NCI-H2081 treated with DMSO at 0.1 percent for 48 hours (cell line): ENCODE measurements at places on chromosomes 7 and 10.

DNA sequence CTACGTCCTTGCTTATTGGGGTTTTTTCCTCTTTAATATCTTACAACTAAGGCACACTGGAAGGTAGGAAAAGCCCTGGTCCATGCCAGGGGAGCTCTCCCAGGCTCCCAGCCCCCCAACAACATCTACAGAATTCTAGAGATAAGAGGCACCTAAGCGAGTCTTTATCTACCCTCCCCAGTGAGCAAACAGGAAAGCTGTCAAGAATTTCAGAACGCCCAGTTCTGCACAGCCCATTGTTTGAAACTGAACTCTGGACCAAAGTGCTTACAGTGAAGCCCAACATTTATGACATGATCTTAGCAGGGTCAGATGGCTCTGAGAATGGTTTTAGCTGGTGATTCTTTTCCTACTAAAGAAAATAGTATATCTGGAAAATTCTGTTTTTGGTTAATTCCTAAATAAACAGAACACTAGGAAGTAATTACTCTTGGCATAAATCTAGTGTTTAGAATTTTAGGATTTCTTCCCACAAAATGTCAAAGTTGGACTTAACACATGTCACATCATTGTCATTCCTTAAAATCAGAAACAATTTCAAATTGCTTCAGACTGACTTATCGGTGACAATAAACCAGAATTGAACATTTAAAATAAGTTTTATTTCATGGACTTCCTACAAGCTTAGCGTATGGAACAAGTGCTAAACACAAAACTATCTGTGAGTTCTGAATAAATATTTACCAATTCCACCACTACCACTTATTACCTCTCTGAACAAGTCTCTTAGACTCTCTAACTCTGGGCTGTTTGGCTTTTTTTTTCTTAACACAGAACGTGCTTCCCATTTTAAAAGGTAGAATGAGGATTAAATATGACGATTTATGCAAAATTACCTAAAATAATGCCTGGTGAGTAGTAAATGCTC is 31.3 kb upstream of the RNF32 start:
- DNase-seq, result no peak

- no peak for DNase-seq
Observed at GRCh38 chr10:18649364-18649959, 1.9 kb downstream of the NSUN6 start.

GRCh38 chr7:44646921-44647636 is 40.7 kb downstream of the OGDH start:
- DNase-seq, result no peak

GRCh38 chr10:59107147-59107546 is 69.3 kb upstream of the PHYHIPL start:
- DNase-seq, result no peak

DNA sequence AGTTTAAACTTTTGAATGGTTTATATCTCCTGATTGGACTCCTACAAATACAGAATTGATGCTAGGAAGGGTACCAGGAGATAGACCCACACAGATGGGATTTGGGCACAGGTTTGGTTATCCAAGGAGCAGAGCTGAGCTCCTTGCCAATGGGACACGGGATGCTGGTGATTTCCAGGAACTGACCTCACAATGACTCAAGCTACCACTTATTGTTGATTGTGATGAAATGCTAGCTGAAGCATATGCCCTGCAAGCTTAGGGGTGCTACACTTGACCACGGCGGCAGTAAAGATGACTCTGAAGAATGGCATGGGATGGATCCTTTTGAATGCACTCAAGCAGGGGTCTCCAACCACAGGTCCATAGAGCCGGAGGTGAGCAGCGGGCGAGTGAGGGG is 45.5 kb upstream of the VKORC1L1 start:
- no peak for DNase-seq

GRCh38 chr7:40822861-40823260 is 688.1 kb downstream of the SUGCT start:
- no peak for DNase-seq

DNA sequence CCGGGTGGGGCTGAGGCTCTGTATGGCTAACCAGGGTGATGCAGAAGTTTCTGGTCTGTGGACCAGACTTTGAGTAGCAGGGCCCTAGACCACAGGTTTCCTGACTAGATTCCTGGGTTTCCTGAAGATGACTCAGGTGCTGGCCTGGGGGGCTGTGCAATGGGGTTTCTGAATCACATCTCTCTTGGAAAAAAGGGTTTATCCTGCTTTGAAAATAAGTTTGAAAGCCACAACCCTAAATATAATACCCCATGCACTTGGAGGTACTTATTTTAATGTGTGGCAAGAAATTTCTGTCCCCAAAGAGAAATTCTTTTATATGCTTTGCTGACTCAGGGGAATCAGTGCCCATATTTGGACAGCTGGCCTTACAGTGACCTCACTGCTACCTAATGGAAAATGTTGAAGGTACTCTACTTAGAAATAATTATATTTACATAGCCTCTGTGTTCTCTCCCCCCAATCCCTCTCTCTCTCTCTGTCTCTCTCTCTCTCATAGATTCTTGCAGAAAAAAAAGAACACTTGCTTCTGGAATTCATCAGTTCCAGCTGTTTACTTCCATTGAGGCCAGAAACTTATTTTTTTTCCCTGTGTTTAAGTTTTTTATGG is 184.4 kb upstream of the LYZL2 start:
- no peak for DNase-seq

GRCh38 chr7:76343294-76343930 is 15.4 kb downstream of the YWHAG start:
- DNase-seq, result no peak

GRCh38 chr7:126370038-126370668 is 882.6 kb downstream of the GRM8 start:
- no peak for DNase-seq

GRCh38 chr10:123583639-123584418 is 82.3 kb upstream of the GPR26 start:
- DNase-seq, result no peak
